Placental pericyte (primary cell): ENCODE measurements at places on chromosomes 16 and 17. TPM values are rescaled to one million over a fixed set of nuclear protein-coding genes. Genes with fewer than 3 reads are reported as not detected.

The CTRB1 gene
- not detected in 2 replicates for total RNA-seq

The AHSP gene
- not detected in 2 replicates for total RNA-seq

The TSPOAP1 gene
- total RNA-seq = under 0.01 TPM in 1 of 2 replicates, not detected in the other

The KRT25 gene
- not detected in 2 replicates for total RNA-seq

The YBX2 gene
- total RNA-seq = not detected in 2 replicates

The TMEM98 gene
- 98.1 and 196 TPM in 2 replicates for total RNA-seq

The PLA2G15 gene
- 28.2 and 47.3 TPM in 2 replicates for total RNA-seq

The PDPK1 gene
- 19.9 and 34.6 TPM in 2 replicates for total RNA-seq

The KRTAP4-3 gene
- not detected in 2 replicates for total RNA-seq

The OR1A2 gene
- total RNA-seq = not detected in 2 replicates

The PDILT gene
- not detected in 2 replicates for total RNA-seq

The OTOP3 gene
- total RNA-seq = not detected in 2 replicates

The CASKIN2 gene
- 8.5 and 11.6 TPM in 2 replicates for total RNA-seq

The MTSS2 gene
- 49.2 and 76.6 TPM in 2 replicates for total RNA-seq

The MOSMO gene
- 13.6 and 35.1 TPM in 2 replicates for total RNA-seq

The CBLN1 gene
- not detected in 2 replicates for total RNA-seq

The KCNAB3 gene
- total RNA-seq = 1.9 TPM in 1 of 2 replicates, not detected in the other

The CES5A gene
- total RNA-seq = not detected in 2 replicates

The SOCS1 gene
- 10.5 and 12.2 TPM in 2 replicates for total RNA-seq

The GABARAPL2 gene
- total RNA-seq = 30.8 and 44.6 TPM in 2 replicates

The ABCC6 gene
- total RNA-seq = 0.29 and 0.44 TPM in 2 replicates

The TP53TG3D gene
- total RNA-seq = 0.43 and 1.3 TPM in 2 replicates

The GCGR gene
- not detected in 2 replicates for total RNA-seq

The NEUROD2 gene
- total RNA-seq = not detected in 2 replicates

The TLE7 gene
- not detected in 2 replicates for total RNA-seq

The TCAP gene
- total RNA-seq = 0.44 TPM in 1 of 2 replicates, not detected in the other

The HS3ST3B1 gene
- 5.0 and 28.8 TPM in 2 replicates for total RNA-seq

The C1QTNF8 gene
- total RNA-seq = not detected in 2 replicates

The RTN4RL1 gene
- 0.14 TPM in 1 of 2 replicates, not detected in the other for total RNA-seq

The FCSK gene
- total RNA-seq = 7.3 and 11.4 TPM in 2 replicates

The ARL5C gene
- not detected in 2 replicates for total RNA-seq

The DYNLL2 gene
- 10.1 and 11.9 TPM in 2 replicates for total RNA-seq

The ASGR2 gene
- not detected in 2 replicates for total RNA-seq

The HCRT gene
- total RNA-seq = not detected in 2 replicates

The DHRS7C gene
- not detected in 2 replicates for total RNA-seq

The KRTAP16-1 gene
- total RNA-seq = not detected in 2 replicates

The PCGF2 gene
- total RNA-seq = 4.6 and 12.5 TPM in 2 replicates

The SLC35G6 gene
- not detected in 2 replicates for total RNA-seq

The ZG16 gene
- not detected in 2 replicates for total RNA-seq

The SEPTIN12 gene
- total RNA-seq = not detected in 2 replicates

The HOXB9 gene
- total RNA-seq = 0.22 TPM in 1 of 2 replicates, not detected in the other
